ENCODE measurements at places on chromosomes 16 and 17.

- DNase-seq: no peak
Measured at GRCh38 chr16:86151239-86151851, 252.4 kb downstream of the IRF8 start.

GRCh38 chr16:11356573-11357331 is 11.5 kb downstream of the RMI2 start:
- peak; percentile 38 for DNase-seq

GRCh38 chr17:47966079-47966519 is 4.8 kb upstream of the CDK5RAP3 start:
- DNase-seq: no peak

- DNase-seq: no peak
Measured at GRCh38 chr17:56881685-56882295, 32.1 kb downstream of the TRIM25 start.

GRCh38 chr16:57126411-57126810 is 34.0 kb downstream of the CPNE2 start:
- DNase-seq: no peak

DNA sequence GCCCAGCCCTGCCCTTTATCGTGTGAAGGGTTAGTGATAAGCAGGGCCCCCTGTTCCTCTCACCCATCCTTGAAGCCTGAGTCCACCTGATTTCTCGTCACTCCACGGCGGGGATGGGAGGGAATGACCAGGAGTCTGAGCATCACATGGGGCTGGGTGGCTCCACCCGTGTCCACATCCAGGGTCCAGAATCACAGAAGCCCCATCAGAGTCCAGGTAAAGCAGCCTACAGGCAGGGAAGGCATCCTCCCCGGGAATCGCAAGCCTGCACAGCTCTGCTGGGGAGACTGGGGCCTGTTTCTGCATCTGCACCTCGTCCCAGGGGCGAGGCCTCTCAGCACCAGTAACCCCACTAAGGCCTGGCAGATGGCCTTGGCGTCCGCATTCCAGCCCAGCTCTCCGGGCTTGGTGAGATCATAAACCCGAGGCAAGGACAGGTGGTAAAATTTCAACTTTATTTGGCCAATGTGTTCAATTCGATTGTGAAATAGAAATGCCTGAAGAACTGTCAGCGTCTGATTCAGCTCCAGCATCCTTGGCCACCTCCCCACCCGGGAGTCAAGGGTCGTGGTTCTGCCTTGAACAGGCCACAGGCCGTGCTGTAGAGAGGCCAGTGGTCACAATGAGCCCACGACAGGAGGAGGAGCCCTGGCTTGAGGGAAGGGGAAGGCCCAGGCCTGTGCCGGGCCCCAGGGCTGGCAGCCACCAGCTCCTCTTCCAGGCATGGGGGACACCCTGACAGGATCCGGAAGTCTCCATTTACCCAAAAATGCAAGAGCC is 8.1 kb upstream of the PPP1R27 start:
- no peak for DNase-seq

DNA sequence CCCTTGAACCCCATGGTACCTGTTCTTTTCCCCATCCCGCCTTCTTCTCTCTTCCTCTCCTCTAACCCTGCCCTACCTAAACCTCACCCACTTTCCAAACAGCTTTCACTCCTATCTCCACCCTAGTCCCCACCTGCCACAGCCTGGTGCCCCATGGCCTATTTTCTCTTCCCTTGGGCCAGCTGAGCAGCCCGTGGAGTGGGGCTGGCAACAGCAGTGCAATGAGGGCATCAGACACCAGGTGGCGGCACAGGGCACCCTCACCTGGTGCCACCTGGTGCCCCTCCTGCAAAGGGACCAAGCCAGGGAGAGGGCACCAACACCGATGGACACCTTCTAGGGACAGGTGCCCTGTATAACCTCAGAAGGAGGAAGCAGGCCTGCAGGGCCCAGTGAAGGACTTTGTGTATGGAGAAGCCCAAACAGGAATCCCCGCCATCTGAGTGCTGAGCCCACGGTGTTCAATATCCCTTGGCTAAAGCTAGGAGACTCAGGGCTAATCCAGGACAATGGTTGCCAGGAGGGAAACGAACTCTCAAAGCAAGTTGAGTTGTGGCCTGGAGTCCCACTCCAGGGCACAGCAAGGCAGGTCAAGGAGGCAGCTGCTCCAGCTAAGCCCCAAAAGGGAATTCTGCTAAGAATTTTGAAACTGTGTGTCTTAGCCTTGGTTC is 4.0 kb upstream of the ABCC3 start:
- peak; percentile 50 for DNase-seq

DNA sequence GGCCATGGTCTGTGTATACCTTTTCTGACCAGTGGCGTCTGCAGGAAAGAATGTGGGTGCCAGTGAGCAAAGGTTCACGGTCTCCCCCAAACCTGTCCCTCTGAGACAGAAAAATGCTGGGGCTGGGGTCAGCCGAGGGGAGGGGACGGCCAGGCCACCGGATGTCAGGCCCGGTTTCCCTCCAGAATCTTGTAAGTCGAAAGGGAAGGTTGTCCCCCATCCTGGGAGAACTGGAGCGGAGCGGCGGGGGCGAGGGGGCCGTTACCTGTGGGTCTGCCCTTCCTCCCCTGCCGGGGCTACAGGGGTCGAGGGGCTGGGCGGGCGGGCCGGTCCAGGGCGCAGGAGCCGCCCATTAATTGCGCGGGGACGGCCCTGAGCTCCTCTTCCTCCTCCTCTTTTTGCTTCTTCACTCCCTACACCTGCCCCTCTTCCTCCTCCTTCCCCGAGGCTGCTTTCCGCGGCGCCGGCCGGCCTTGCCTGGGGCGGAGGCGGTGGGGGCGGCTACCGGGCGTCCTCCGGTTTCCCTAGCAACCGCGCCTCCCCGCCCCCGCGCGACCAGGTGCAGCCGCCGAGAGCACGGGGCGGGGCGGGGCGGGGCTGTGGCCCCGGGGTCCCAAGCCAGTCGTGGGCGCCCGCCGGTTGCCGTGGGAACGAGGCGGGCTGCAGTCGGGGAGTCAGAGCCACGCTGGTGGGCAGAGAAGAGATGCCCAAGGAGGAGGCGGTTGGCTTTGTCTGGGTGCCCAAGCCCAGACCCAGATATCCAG is at the start of gene MARCHF10:
Gene MARCHF10, minus strand, starts transcription at position 503 of the 764 bp plus-strand sequence. CDS start 6,579 bp downstream, outside the sequence.
- peak; percentile 39 for DNase-seq

GRCh38 chr17:1109606-1110540 is 69.9 kb downstream of the ABR start:
- peak; percentile 62 for DNase-seq

GRCh38 chr16:8649829-8650554 is 24.4 kb upstream of the ABAT start:
- DNase-seq: no peak

DNA sequence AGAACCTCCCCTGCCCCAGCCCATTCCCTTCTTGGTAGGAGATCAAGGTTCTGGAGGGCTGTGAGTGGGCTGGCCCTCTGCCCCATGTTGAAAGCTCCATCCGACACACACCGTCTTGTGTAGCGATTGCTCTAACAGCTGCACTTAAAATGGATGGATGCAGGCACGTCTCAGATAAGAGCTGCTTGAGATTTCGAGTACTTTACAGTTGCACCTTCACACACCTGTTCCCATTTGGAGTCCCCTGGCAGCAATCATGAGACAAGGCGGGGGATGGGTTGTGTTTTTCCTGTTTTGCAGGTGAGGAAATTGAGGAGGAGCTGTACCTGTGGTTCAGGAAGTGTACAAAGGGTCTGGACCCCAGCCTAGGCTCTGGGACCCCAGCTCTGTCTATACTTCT is 25.6 kb upstream of the TAC4 start:
- no peak for DNase-seq

GRCh38 chr17:15384142-15384787 is 42.9 kb upstream of the TEKT3 start:
- DNase-seq: no peak

DNA sequence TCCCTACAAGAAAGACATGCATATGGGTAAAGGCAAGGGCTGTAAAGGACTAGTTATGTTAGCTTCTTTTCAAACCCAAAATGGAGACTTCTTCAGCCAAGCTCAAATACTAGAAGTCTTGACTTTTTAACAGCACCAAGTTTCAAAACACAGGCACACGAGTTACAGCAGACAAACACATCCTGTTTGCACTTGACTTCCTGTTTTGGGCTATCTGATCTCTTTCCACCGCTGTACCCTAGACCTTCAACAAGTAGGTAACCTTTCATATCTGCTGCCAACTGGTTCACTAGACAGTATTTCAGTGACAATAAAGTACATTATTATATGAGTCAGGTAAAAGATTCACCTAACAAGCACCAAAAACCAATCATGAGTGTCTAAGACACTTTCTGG is 12.3 kb downstream of the RFFL start:
- peak; percentile 16 for DNase-seq

GRCh38 chr17:79844869-79845600 is 5.8 kb upstream of the CBX4 start:
- DNase-seq: peak; percentile 31

DNA sequence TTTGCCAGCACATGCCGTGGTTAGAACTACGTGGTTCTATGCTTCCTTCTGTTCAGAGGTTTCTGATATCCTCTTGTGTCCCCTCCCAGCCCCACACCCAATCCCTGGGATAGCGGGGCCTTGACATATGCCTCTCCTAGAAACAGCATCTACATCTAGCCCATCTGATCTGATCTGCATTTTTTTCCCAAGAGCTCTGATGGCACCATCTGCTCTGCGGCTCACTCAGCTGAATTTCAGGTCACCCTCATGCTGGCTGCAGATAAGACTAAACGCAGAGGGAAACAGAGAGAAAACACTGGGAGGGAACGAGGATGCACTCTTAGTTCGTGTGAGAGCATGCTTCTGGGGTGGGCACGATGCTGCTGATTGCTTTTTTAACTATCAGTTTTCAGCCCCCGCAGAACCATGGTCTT is 10.7 kb downstream of the WIPI1 start:
- DNase-seq: no peak

DNA sequence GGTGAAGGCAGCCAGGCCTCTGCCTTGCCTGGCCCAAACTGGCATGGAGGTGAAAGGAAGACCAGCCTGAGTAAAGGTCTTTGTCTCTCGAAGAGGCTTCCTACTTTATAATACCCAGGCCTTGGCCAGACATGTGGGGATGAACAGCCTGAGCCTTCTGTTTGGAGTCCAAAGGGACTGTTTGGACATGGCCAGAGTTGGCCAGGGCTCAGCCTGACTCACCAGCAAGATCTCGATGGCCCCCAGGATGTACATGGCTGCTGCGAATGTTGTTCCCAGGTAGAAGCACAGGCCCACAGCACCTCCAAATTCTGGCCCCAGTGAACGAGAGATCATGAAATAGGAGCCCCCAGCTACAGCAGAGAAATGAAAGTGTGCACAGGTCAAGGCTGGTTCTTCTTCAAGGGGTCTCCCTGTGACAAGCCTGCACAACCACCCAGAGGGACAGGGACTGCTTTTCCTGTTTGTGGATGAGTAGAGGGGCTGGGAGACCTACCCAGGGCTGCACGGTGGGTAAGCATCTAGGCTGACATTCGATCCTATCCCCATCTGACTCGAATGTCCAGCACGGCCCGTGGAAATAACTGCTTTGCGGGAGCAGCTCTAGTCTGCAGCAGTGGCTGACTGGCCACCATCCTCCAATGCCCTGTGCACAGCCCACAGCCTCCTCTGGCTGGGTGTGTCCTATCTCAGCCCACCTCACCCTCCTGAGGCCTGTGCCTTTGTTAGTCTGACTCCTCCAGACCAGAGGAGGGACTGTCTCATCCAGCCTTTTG is 10.7 kb upstream of the LCAT start:
- no peak for DNase-seq

GRCh38 chr17:48393283-48393682 is 36.7 kb downstream of the SKAP1 start:
- no peak for DNase-seq

GRCh38 chr16:78679546-78679945 is 580.1 kb downstream of the WWOX start:
- no peak for DNase-seq

DNA sequence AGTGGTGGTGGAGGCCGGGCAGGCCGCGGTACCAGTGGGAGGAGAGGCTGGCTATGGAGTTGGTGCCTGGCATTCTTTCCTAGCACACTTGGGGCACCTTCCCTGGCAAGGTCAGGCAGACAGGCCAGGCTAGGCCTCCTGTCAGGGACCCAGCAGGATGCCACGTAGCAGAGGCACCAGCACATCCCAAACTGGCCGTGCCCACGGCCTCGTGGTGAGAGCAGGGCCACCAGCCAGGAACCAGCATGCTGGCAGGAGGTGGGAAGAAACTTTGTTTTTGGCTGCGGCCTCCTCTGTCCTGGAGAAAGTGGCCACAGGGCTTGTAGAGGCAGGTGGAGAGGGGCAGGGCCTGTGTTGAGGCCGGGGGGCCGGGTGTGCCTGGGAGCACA is 57.6 kb upstream of the CBFA2T3 start:
- DNase-seq: no peak

GRCh38 chr17:57548421-57549410 is 196.4 kb downstream of the CCDC182 start:
- no peak for DNase-seq

Data from CD8-positive, alpha-beta T cell (primary cell).